Urothelium cell line (cell line): ENCODE measurements at places on chromosomes 5 and 9.

- DNase-seq, result peak; percentile 75
These were observed 374.7 kb upstream of the WWC1 start for GRCh38 chr5:167916706-167917105.

GRCh38 chr5:132281856-132282614, 12.2 kb upstream of the SLC22A4 start:
- no peak for DNase-seq

- DNase-seq, result no peak
These were observed 555.3 kb upstream of the ARRDC3 start for GRCh38 chr5:91938441-91938840.

GRCh38 chr9:113941056-113941455, 64.9 kb downstream of the ZNF618 start:
- DNase-seq, result no peak

GRCh38 chr5:41112486-41113455, 41.6 kb upstream of the MROH2B start:
- no peak for DNase-seq

DNA sequence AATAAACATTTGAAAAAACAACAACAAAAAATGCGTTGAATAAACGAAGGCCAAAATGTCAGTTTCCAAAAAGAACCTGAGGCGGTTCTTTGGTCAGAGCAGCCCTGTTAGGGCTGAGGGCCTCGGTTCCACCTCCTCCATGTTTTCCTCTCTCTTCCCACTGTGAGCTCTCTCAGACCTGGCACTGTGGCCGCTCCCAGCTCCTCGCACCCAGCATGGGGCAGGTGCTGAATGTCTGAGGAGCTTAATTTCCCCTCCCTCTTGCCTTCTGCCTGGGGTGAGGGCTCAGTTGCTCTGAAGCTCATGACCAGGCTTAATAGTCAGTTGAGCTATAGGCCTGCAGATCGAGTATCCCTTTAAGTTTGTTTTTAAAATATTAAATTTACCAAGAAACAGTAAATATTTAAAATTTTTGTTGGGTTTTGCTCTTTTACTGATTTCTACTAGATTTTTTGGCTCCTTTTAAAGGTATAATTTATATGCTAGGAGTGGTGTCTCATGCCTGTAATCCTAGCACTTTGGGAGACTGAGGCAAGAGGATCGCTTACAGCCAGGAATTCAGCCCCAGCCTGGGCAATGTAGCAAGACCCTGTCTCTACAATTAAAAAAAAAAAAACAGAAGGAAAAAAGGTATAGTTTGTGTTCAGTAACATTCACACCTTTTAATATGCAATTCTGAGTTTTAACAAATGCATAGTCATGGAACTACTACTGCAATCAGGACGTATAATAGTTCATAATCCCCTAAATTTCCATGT, 28.1 kb downstream of the DAPK1 start:
- no peak for DNase-seq

GRCh38 chr9:37943345-37944265, 39.7 kb upstream of the SLC25A51 start:
- peak; percentile 68 for DNase-seq

GRCh38 chr9:80922544-80922943, 766.8 kb downstream of the TLE1 start:
- DNase-seq, result no peak

DNA sequence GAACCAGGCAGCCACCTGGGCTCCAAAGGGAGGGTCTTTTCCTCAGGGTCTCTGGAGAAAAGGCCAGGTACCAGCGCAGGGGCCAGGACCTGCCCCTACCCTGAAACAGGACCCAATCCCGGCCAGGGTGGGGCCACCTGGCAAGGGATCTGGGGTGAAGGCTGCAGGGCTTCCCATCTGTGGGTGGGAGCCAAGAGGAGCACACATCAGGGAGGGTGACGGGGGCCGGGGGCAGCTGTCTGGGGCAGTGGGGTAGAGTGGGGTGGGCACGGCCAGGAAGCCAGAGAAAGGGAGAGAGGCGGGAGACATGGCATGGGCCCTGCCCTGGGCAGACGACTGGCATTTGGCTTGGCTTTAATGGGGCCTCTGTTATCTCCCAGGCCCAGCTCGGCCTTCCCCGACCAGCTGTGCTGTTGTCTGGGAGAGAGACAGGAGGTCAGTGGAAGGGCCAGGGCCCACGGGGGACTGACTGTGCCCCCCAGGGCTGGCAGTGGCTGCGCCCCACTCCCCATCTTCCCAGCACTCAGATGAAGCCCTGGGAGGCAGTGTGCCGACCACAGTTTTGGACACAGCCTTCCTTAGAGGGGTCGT, 57.2 kb upstream of the RNF130 start:
- no peak for DNase-seq

DNA sequence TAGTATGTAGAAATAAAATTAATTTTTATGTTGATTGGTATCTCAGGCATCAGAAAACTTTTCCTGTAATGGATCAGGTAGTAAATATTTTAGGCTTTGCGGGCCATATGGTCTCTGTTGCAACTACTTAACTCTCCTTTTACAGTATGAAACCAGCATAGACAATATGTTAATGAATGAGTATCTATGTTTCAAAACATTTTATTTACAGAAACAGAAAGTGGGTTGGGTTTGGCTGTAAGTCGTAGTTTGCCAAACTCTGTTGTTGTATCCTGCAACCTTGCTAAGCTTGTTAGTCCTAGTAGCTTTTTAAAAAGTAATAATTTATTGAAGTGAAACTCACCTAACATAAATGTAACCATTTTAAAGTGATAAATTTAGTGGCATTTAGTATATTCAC, 132.1 kb downstream of the NR3C1 start:
- DNase-seq, result no peak

- no peak for DNase-seq
These were observed 1.9 kb downstream of the TEX53 start for GRCh38 chr9:114655689-114656088.

GRCh38 chr5:145104106-145104505, 731.0 kb downstream of the PRELID2 start:
- no peak for DNase-seq

- DNase-seq, result no peak
These were observed 99.8 kb downstream of the VAV2 start for GRCh38 chr9:133892193-133892920.

GRCh38 chr5:87868792-87869191, 399.9 kb downstream of the TMEM161B start:
- no peak for DNase-seq

- no peak for DNase-seq
These were observed 80.0 kb upstream of the LRRTM2 start for GRCh38 chr5:138955013-138955660.
